Retina (tissue), 1 donor: ENCODE measurements at places on chromosomes 6 and 20.

DNA sequence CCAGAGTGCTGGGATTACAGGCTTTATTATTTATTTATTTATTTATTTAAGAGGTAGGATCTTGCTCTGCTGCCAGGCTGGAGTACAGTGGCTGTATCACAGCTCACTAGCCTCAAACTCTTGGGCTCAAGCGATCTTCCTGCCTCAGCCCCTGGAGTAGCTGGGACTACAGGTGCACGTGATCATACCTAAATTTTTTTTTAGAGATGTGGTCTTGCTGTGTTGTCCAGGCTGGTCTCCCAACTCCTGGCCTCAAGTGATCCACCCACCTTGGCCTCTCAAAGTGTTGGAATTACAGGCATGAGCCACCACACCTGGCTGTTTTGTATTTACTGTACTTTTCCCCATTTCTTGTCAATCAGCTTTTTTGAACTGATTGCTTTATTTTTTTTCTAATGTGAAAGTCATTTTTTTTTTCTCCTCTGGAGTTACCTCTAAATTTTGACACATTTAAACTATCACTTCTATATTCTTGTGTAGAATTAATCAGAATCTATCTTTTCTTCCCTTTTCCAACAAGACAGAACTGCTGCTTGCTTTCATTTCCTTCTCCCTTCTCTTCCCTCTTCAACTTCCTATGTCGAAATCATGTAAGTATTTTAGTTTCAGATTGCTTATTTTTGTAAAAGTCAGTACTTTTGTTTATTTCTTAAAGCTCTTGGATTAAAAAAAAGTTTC is 12.0 kb downstream of the PANK2 start:
- no peak for DNase-seq

DNA sequence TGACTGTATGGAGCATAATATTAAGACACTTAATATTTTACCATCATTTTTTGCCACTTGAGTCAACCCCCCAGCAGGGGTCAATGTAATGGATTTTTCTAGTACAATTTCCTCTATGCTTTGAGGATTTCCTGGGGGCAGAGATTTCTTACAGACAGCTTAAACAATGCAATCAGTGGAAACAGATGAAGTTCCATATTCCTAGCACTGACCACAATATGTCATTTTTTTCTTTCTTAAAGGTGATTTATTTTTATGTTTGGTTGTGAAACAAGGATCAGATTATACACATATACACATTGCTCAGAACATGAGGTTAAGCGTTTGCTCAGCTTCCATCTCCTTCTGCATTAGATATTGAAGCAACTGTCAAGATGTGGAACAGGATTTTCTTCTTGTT is 82.0 kb upstream of the ID4 start:
- DNase-seq: no peak

- DNase-seq: no peak
Observed at GRCh38 chr6:168179702-168180382, 100.8 kb upstream of the FRMD1 start.

DNA sequence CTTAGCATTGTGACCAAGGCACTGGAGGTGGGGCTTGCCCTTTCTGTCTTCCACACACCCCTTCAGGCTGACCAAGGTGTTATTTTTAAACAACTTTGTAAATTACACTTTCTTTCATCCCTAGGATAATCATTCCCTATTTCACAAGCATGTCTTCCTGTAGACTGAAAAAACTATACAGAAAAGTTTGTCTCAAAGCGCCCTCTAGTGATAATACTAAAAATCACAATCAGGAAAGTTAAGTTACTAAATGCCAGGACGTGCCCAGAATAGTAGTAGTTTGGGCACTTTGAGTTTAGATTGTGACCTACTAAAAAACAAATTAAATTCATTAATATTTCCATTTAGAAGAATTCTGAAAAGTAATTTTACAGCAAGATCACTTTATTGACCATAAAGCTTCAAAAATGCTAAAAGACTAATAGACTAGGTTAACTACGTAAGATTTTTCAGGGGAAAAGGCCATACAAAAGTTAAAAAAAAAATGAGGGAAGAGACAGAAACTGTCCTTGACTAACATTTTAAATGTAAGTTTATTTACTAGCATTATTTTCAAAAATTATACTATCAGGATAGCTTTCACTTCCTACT is 123.3 kb upstream of the DUSP22 start:
- DNase-seq: peak; percentile 42

DNA sequence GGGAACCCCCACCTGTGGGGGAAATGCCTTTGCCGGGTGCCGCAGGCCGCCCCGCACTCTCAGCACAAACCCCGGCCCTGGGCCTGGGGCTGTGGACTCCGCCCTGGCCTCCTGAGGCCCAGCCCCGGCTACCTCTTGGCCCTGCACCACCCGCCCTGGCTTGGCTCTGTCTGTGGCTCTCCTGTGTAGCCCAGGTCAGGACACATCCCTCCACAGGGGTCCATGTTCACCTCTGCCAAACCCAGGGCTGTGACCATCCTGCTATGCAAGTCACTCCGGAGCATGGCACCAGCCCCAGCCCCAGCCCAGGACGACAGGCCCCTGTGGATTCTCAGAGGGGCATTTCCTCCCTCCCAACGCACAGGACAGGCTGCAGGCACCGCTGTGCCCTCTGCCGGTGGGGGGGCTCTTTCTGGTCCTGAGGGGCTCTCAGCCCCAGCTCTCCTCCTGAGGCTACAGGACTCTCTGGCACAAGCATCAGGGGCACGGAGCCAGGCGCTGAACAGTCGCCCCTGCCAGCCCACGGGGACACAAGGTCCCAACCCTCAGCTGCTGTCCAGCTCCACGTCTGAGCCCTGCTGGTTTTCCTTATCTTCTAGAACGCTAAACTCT is 45.7 kb downstream of the TAF4 start:
- DNase-seq: no peak

DNA sequence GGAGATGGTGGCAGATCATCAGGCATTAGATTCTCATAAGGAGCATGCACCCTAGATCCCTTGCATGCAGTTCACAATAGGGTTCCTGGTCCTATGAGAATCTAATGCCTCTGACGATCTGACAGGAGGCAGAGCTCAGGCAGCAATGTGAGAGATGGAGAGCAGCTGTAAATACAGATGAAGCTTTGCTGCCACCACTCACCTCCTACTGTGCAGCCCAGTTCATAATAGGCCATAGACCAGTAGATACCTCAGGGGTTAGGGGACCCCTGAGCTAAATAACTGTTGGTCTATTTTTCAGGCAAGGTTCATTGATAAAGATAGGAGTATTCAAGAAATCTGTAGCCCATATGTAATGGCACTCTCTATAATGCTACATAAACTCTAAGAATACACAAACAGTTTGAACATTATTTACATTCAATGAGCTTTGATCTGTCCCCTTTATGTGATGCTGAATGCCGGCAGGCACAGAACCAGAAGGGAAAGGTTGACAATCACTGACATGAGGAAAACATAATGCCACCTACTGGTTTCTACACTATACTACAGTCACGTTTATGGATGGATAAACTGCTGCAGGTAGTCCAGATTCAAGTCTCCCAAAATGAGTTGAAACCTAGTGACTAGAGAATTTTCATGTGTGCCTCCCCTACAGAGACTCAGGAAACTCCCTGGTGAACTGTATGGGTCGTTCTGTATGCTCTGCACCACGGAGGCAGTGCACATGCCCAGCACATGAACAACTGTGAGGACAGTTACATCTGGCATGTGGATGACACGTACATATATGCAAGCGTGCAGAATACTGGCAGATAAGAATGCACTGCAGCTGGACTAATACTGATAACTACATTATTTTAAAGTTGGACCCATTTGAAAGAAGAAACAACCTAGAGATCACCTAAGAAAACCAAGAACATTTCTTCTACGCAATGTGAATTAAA is 72.0 kb downstream of the DST start:
- DNase-seq: peak; percentile 40

DNA sequence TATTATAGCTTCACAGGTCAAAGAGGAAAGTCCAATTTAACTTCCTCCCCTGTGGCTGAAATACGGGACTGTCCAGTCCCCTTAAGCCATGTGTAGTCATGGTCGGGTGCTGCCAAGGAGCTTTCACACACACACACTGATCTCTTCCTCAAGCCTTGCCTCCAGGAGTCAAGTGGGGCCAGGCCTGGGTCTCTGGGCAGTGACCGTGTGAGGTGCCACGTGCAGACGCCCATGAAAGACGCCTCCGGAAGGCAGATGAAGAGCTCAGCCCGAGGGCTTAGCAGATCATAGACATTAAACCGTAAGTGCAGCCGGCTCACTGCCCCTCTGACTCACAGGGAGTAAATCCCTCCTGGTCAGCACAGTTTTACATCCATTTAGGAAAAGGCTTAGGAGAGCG is 4.2 kb downstream of the GABRR2 start:
- DNase-seq: no peak

GRCh38 chr6:158461954-158462353 is 97.9 kb upstream of the TMEM181 start:
- no peak for DNase-seq

GRCh38 chr6:55497694-55498093 is 81.3 kb downstream of the HMGCLL1 start:
- DNase-seq: no peak

DNA sequence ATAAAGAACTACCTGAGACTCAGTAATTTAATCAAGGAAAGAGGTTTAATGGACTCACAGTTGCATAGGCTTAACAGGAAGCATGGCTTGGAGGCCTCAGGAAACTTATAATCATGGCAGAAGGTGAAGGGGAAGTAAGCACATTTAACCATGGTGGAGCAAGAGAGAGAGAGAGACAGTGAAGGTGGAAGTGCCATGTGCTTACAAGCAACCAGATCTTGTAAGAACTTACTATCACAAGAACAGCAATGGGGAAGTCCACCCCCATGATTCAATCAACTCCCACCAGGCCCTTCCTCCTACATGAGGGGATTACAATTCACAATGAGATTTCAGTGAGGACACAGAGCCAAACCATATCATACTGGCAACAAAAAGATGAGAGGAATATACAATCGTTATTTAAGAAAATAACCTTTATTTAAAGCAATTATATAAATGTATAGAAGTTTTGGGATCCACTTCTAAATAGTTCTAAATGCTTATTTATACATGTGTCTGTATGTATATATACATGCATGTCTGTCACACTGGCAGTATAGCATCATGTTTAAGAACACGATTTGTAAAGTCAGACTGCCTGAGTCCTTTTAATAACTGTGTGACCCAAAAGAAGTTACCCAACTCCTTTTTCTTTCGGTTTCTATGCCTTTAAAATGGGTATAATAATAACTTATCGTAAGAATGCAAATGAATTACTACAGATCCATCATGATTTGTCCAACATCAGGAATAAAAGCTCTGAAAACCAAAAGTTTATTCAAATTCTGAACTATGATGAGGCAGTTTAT is 255.7 kb upstream of the THEMIS start:
- DNase-seq: no peak

DNA sequence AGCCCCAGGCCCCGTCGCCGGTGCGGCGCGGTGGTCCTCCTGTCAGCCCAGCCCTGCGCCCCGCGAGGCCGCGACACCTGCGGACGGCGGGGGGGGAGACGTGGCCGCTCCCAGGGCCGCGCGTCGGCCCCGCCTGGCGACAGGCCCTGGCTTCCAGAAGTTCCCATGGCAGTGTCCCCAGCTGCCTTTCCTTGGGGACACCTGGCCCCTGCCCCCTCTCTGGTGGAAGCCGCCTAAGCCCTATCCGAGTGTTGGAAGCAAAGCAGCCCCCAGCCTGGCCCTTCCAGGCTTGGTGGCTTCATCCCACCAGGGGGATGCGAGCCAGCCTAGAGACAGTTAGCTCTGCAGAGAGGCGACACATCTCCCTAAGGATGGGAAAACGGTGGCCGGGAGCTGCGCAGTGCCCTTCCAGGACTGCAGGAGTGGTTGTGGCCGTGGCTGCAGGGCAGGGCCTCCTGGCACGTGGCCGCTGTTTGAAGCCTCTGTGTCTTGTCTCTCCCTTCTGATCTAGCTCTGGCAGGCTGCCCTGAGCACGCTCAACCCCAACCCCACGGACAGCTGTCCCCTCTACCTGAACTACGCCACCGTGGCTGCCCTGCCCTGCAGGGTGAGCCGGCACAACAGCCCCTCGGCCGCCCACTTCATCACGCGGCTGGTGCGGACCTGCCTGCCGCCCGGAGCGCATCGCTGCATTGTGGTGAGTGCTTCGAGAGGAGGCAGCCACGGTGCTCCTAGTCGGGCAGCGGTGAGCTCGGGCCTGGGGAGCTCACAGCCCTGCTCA is 816 bp downstream of the NPEPL1 start:
- peak; percentile 64 for DNase-seq

DNA sequence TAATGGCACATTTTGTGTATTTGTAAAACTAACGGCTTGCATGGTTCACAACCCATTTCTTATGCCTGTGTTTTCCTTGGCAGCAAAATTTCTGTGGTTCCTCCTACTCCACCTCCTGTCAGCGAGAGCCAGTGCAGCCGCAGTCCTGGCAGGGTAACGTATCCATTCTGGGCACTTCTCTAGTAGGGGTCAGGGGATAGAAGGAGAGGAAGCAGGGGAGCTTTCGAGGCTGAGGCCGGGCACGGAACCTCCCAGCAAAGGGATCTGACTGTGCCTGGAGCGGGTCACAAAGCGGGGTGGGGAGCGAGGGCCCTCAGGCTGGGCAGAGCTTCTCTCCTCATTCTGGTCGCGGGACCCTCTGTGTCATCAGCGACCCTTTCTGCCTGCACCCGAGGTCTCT is 58.4 kb downstream of the SYTL3 start:
- DNase-seq: no peak

DNA sequence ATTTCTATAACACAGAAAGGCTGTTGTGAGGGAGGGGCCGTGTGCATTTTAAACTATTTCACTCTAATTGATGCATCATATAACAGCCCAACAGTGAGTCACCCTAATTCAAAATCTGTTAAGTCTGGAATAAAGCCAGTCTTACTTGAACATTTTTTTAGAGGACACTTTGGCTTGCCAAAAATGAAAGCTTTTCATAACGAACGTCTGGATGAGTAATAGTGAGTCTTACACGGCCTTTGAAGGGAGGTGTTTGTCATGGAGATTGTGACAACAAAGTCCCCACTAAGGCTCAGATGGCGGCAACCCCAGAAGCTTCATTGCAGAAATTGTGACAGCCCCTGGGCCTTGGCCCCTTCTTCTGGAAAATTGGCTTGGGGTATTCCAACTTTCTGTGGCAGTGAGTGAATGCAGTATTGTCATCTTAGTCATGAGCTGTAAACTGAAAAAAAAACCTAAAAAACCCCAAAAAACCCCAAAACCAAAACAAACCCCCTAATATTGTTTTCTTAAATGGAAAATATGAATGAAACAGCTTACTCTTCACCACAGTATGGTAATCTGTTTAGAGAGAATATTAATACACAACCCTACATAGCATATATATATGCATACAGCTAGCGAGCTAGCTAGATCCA is 92.6 kb upstream of the CLDN20 start:
- DNase-seq: no peak
